ENCODE measurements at places on chromosomes 7 and 10.
A peak's percentile ranks its signal among the peaks of the same experiment; 100 is the strongest.

- DNase-seq: no peak
Measured at GRCh38 chr10:27986821-27987220, 12.1 kb downstream of the ODAD2 start.

DNA sequence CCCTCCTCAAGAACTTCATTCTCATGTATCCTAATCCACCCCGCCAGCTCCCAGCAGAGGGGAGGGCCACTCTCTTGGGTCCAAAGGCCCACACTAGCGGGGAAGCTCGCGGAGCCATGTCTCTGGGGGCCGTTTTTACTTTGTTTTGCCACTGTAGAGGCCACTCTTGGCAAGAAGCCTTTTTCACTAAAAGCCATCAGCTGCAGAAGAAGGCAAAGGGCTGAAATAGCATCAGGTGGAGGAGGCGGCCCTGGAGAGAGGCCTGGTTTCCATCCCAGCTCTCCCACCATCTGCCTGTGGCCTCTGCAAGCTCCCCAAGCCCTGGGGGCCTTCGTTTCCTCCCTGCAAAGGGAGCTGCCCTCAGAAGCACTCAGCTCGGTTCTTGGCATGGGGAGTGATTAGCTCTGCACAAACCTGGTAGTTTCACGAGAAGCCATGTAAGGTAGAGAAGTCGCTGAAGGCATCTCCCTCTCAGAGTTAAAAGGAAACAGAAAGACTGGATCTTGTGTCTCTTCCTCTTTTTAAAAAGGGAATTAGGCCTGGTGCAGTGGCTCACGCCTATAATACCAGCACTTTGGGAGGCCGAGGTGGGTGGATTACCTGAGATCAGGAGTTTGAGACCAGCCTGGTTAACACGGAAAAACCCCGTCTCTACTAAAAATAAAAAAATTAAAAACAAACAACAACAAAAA lies 70.3 kb downstream of the PARP12 start:
- no peak for DNase-seq

- peak; percentile 41 for DNase-seq
Measured at GRCh38 chr7:142880876-142881505, 4.6 kb downstream of the TRPV6 start.

- DNase-seq: no peak
Measured at GRCh38 chr10:95644901-95645300, 11.6 kb downstream of the ALDH18A1 start.

- DNase-seq: no peak
Measured at GRCh38 chr10:106573106-106573505, 591.4 kb downstream of the SORCS1 start.

- no peak for DNase-seq
Measured at GRCh38 chr7:122256046-122256445, 48.5 kb downstream of the FEZF1 start.

- DNase-seq: no peak
Measured at GRCh38 chr7:130129011-130129411, 58.7 kb downstream of the KLHDC10 start.

DNA sequence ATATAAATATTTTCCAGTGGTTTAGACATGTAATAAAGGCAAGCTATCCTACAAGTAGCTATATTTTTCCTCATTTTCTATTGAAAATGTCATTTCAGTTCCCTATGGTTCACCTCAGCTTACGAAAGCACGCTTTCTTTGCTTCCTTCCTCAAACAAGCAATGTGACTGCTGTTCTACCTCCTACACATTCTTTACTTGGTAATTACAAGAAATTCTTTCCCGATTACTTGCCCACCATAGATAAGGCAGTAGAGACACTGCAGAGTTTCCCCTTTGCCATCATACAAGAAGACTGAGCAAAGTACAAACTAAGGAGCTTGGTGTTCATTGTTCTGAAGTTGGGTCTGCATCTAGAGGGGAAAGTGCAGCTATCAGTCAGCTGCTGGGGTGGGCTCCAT lies 249.4 kb downstream of the CRPPA start:
- no peak for DNase-seq

- no peak for DNase-seq
Measured at GRCh38 chr7:120617275-120617674, 240.7 kb downstream of the TSPAN12 start.

- DNase-seq: no peak
Measured at GRCh38 chr7:37110660-37111424, 337.8 kb downstream of the ELMO1 start.

- DNase-seq: no peak
Measured at GRCh38 chr10:95783741-95784140, 27.8 kb downstream of the ENTPD1 start.

GRCh38 chr7:28172958-28173357 lies 7.6 kb downstream of the JAZF1 start:
- DNase-seq: no peak

GRCh38 chr7:69820479-69821192 lies 222.4 kb downstream of the AUTS2 start:
- no peak for DNase-seq

- DNase-seq: no peak
Measured at GRCh38 chr10:58220769-58221451, 46.8 kb downstream of the IPMK start.

- no peak for DNase-seq
Measured at GRCh38 chr7:152859781-152860191, 100.2 kb downstream of the ACTR3B start.

DNA sequence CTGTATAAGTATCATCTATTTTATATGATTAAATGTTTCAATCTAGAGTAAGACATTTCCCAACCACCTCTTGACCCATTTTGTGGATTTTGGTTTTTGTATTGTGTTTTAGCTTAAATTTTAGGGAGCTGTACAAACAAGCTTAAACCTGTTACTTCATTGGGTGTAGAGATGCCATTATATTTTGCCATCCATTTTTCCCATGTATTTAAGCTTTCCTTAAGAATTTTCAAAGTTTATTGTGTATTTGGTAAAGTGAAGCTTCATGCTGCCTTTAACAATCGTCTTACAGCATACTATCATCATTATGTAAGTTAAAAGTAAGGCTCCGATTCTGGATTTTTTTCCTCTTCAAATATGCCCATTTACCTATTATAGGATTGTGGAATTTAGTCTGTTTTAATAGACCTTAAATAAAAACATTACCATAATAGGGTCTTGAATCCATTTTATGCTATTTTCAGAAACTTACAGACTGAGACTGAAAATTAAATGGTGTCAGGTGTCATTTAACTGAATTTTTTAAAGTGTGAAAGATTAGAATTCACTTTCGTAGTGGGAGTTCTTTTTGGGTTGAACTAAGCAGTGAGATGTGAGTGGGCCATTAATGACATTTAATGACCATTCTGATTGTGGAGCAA lies 2.2 kb downstream of the KMT2E start:
- DNase-seq: no peak

DNA sequence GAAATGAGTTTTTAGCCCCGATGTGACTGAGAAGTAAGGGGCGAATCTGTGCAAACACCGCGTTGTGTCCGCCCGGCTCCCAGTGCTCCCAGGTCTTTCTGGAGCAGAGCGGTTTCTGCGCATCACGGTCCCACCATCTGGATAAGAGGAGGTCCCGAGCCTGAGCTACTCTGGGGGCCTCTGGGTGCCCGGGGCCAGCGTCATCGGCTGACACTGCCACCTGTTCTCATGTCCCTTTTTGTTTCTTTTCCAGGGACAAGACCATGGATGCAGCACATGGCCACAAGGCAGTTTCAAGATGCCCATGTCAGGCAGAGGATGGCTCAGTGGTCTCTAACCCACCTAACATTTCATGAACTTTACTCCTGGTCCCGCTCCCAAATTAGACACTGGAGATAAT lies 24.9 kb downstream of the KLF6 start:
- DNase-seq: no peak

DNA sequence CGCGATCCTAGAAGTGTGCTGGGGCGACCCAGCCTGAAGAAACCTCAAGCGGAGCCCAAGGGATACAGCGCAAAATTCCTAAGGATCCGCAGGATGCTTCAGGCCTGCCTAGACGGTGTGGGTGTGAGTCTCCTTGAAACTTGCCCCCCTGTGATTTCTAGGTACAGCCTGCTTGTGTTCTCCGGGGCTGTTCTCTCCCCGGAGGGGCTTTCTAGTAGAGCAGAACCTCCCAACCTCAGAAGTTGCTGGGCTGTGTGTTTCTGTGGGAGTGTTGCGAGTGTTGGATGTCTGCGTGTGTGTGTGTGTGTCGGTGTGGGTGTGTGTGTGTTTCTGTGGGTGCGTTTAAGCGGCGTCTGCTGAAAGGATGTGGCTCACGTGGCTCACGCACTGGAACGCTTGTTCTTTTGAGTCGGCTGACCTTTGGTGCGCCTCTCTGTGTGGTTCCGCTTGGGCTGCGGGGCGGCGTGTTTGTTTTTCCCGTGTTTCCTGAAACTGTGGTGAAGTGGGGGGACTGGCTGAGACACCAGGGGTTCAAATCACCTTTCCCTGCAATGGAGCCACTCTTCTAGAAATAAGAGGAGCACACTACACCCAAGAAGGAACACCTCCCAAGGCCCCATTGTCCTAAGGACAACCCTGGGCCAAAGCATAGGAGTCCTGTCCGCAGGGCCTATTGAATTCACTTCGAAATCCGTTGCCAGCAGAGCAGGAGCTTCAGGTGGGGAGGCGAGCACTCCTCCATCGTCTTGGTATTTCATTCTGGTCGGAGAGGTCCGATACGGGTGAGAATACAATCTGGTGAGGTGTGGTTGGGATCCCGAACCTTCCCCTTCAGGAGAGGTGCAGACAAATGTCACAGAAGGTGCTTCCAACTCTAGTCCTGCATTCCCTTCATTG lies 25.1 kb upstream of the ZNF273 start:
- DNase-seq: no peak

- DNase-seq: no peak
Measured at GRCh38 chr7:98963305-98963704, 85.0 kb downstream of the TRRAP start.

- DNase-seq: no peak
Measured at GRCh38 chr7:28132959-28133870, 47.4 kb downstream of the JAZF1 start.

DNA sequence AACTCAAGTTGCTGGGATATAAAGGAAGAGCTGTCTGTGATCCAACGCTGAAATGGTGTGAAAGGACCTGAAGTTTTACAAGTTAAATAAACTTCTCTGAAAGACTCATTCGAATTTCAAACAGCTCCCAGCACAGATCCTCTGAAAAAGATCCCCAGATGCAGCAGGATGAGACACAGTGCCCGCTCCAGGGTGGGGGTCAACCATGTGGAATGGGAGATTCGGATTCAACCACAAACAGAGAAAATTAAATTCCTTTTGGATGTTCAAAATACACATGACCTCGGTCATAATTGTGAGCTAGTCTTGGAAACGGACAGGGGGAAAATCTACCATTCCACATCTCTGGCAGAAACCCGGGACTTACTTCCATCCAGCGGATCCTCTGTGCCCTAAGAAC lies 119.6 kb downstream of the PRKAG2 start:
- DNase-seq: no peak

DNA sequence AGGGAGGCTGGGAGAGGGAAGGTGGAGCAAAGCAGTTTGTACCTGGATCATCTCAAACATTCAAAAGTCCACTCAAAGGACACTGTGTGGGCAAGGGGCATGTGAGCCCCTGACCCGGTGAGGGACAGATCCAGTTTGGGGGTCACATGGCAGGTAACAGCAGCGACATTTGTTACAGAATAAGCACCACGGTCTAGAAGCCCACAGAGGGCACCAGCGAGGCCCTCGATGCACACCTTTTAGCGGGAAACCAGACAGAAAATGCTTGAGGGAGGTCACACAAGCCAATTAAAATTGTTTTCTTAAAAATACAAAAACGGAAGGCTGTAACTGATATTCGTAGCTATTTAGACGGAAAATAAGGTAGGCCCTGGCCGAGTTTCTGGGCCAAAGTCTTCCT lies 144.4 kb downstream of the ZMYND11 start:
- no peak for DNase-seq

DNA sequence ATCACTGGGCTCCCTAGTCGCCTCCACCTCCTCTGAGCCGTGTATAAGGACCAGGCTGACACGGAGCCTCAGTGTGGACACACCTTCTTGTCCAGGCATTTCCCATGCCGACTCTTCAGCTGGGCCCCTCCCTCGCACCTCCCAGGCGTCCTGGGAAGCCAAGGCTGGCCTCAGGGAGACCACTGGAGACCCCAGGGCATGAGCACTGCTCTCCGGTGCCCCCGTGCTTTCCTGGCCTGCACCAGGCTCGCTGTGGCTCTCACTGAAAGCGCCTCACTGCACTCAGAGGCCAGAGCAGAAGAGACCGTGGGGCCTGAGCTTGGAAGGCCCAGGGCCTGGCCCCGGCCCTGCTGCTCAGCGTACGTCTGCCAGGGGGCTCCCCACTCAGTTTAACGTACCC lies 31.4 kb downstream of the LRRC27 start:
- DNase-seq: no peak

DNA sequence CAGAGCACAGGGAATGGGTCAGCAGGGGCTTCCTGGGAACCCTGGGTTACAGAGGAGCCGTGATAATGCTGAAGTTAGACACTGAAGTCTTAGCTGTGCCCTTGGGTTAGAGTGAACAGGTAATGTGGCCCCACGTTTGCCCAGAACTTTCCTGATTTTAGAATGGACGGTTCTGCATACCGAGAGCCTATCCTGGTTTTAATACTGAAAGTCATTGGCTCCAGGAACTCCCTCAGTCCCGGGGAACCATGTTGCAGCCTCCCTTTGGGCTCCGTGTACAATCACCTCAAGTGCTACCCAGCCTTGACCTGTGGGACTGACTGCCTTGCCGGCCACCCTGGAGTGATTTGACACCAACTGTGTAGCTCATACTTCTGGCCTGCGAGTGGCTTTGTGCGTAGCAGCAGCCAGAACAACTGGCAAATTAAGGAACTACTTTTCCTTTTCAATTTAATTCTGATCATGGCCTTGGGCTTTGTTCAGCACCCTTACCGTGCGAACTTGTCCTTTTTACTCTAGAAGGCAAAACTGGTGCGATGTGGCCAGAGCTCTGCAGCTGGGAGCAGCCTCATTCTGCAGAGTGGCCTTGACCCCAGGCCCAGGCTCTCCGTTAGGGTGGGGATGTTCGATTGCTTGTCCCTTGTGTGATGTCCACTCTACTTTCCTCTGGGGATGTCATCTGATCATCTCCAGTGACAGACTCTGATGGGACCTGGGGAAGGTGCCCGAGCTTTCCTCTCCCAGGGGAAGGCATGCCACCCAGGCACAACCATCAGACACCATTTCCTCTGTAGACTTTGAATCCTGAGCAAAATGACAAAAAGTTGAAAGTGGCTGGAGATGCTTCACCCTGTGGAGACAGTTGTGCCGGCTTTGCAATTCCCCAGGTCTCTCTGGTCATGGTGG lies 265.9 kb downstream of the GLRX3 start:
- no peak for DNase-seq

GRCh38 chr7:147014286-147014955 lies 897.8 kb downstream of the CNTNAP2 start:
- DNase-seq: no peak

Measured in Panc1 (cell line).